ENCODE measurements at places on chromosomes 3 and 15.
A peak's percentile ranks its signal among the peaks of the same experiment; 100 is the strongest.

DNA sequence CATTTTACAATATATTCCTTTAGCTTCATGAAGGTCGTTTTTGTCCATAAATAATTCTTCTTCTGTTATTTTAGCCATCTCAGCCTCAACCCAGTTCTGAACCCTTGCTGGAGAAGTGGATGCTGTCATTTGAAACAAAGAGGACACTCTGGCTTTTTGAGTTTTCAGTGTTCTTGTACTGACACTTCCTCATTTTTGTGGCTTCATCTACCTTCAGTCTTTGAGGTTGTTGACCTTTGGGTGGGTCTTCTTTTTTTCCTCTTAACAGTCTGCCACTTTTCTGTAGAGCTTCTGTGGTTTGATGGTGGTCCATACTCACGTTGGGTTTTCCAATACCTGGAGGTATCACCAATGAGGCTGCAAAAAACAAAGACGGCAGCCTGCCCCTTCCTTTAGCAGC lies 650.9 kb downstream of the PDCD6IP start:
- no peak for DNase-seq

DNA sequence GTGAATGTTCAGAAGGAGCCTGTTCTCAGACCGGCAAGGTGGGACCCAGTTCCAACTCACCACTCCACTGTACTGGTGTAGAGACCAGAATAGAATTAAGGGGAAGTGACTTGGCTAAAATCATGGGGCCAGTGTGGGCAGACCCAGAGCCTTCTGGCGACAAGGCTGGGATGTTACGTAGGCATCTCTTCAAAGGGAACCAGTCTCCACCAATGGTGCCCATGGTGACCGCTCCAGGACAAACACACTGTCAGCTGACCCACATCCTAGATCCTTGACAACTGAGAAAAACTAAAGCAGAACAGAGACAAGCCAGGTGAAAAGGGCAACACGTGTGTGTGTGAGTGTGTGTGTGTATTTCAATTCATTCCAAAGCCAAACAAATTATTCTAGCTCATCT lies 321.7 kb upstream of the FRG2C start:
- DNase-seq = peak; percentile 22

DNA sequence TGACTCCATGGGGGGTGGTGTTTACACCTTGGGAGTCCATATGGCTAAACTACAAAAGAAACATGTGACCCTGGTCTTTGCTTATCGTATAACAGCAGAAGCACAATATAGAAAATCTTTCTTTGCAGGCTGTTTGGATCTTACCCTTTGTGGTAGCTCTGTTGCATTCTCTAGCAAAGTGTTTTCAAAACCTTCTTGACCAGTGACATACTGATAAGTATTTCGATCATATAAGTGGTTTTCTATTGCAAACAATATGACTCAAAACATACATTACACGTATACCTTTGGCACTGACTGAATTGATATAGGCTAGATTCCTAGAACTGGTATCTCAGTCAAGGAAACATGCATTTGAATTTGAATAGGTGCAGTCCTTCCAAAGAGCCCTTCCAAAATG lies 24.7 kb upstream of the ATP10A start:
- no peak for DNase-seq

- no peak for DNase-seq
Observed at GRCh38 chr15:67462875-67463274, 58.1 kb upstream of the C15orf61 start.

DNA sequence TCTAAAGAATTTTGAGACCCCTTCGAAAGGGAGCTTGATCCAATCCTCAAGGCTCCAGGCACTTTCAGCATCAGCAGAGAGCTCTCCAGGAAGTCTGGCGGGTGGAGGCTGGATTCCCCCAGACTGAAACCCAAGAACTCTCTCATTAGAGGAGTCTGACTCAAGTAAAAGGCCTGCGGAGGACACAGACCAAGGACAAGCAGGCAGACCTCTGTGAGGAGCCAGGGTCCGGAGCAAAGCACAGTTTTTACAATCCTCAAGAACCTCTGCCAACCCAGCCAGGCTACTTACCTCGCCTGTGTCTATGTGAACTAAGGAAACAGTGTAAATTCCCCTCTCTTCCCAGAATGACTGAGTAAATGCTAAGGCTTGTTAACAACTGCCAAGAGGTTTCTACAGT lies 86.2 kb downstream of the FBN1 start:
- no peak for DNase-seq

- DNase-seq = no peak
Observed at GRCh38 chr3:69535613-69536012, 149.7 kb upstream of the FRMD4B start.

DNA sequence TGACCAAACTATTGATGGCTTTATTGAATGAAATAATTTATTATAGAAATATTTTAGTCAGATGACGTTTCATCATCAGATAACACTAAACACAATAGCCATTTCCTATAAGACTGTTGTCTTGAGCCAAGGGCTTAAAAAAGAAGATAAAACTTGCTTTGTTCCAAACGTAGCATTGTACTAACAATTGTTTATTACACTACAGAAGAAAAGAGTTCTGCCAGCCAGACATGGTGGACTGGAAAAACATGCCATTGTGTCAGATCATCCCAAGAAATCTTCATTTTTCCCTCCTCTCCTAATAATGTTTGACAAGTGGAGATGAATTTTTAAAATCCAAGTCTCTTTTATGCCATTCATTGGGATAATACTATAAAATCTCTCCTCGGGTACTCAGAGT lies 203.3 kb downstream of the CDIN1 start:
- no peak for DNase-seq

- no peak for DNase-seq
Observed at GRCh38 chr3:187744169-187745151, 808 bp downstream of the BCL6 start.

- DNase-seq = no peak
Observed at GRCh38 chr15:43194795-43195194, 9.6 kb downstream of the CCNDBP1 start.

GRCh38 chr15:71111950-71112349 lies 3.3 kb upstream of the THSD4 start:
- DNase-seq = no peak

DNA sequence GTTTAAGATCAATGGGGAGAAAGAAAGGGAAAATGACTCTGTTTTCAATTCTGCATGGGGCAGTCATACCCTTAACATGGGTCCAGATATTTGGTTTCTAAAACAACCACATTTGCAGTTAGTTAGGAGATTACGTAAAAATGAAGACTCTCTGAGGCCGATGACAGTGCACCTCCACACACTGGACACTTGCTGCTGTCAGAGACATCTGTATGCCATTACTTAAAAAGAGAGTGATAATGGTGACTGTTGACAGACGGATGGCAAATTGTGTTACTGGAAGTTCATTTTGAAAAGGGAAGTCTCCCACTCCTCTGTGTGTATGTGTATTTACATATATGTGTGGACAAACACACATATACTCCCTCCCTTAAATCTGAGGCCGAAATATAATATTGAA lies 304.5 kb upstream of the SEMA6D start:
- peak; percentile 31 for DNase-seq

DNA sequence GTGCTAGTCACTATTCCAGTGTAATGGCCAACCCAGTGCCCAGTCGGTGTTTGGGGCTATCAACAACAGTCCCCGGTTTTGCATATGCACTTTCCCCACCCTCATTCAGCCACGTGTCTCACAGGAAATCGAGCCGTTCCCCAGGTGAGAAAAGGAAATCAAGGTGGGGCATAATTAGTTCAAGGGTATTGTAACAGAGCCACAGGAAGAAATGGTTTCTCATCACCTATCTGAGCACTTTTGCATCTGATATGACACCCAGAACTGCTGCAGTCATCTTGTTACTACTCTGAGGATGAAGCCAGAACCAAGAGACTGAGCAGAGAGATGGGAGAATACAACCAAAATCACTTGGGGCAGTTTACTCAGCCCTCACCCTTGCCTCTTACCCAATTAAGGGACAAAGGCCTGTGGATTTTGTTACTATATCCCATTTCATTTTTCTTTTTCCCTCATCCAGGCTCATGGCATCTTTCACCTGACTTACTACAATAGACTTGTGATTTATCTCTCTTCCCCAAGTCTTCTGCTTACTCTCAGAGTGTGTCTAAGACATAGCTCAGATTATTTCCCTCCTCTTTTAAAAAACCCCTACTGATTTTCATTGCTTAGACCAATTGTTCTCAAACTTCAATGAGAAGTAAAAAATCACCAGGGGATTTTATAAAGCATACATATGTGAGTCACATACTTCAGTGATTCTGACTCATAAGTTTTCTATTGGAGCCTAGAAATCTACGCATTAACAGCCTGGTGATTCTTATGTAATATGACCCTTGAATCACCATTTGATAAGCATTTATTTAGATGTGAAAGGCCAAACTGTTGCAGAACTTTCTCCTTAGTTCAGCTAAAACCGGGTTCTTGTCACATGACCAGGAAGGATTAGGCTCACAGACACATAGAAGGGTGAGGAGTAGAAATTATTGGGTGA lies 40.5 kb downstream of the TRAT1 start:
- no peak for DNase-seq

GRCh38 chr15:25182736-25183445 lies 228.1 kb downstream of the SNRPN start:
- DNase-seq = no peak

- peak; percentile 51 for DNase-seq
Observed at GRCh38 chr3:25663347-25663868, 1.3 kb downstream of the TOP2B start.

DNA sequence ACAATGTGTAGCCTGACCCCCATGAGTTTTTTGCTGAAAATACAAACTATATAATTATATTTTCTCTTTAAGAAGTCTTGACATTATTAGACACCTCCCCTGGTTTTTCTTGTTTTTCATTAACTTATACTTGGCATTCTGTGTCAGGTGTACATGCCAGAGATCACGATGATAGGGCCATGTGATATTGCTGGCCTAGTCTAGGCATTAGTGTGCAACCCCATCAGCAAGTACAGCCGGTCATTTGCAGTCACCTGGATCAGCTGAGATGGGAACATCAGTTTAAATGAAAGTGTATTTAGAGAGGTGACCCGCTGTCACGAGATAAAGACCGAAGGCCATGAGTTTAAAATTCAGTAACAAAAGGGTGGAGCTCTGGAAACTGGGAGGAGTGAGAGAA lies 12.6 kb upstream of the SPPL2A start:
- no peak for DNase-seq

DNA sequence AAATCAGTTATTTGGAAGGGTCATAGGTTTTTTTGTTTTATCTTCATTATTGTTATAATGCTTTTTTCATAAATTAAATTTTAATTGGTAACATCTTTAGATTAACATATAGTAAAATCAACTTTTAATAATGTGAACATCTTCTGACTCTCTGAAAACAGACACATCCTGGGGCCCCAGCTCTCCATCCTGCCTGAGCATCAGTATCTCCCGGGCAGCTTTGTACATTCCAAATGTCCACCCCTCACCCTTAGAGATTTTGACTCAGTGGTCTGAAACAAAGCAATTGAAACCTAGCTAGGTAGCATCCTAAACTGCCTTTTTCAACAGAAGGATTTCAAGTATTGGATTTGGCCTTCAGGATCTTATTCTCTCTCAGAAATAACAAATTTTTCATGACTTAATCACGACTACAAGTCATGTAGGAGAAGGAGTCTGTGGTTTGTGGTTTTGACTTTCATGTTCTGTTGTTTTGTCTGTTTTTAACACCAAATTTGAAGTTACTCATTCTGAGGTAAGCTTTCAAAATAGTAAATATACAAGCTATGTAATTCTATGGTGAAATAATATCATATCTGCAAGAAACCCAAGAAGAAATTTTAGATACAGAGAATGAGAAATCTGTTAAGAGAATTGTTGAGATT lies 147.3 kb upstream of the UBE2E2 start:
- peak; percentile 14 for DNase-seq

- DNase-seq = no peak
Observed at GRCh38 chr3:143172062-143172794, 52.7 kb downstream of the CHST2 start.

DNA sequence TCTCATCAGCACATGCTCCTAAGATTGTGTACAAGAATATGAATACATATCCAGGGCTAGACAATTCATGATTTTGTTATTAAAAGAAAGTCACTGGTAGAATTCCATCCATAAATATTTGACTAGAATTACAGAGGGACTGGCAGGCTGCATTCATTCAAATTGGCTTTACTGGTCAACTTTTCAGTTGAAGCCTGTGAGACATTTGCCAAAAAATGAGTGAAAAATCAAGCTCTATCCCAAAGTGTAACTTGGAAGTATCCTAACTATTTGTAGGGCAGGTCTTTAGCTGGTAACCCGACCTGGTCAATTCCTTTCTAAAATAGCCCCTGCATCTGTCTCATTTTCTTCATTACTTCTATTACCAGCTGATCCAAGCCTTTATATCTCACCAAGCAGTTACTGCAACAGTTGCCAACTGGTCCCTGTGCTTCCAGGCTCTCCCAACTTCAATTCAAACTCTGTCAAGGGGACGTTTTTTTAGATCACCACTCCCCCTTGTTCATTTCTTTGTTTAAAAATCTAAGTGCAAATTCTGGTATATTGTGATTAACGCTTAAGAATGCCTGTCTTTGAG lies 173.1 kb upstream of the TBL1XR1 start:
- DNase-seq = no peak

GRCh38 chr3:195266428-195266827 lies 4.5 kb downstream of the XXYLT1 start:
- no peak for DNase-seq

DNA sequence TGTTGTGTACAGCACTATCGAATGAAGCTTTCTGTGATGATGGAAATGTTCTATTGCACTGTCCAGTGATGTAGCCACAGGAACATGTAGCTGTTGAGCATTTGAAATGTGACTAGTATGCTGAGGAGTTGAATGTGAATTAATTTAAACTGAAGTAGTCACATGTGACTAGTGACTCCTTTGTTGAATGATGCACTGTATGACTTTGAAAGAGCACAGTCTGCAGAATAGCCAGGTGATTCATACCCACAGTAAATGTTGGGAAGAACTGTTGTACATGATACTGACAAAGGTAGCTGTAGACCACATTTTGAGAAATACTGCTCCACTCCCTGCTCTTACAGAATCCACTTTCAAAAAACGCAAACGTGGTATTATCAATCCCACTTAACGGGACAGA lies 34.0 kb upstream of the ACTL6A start:
- no peak for DNase-seq

DNA sequence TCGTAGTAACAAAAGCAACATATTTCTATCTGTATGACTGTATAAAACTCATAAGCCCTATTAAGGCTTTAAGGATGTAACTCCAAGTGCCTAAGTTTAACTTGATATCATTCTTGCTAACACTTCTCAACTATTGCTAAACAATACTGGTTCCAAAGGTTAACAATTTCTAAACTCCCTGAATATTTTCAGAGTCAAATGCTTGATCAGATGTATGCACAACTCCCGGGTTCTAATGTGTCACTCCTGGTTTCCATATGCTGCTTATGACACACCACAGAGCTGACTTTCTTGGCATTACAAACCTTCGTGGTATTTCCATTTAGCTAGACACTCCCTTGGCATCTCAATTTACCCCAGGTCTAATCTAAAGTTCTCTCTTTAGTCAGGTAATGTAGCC lies 26.3 kb downstream of the DZIP1L start:
- DNase-seq = no peak

- no peak for DNase-seq
Observed at GRCh38 chr3:65181391-65181871, 493.6 kb upstream of the ADAMTS9 start.

Measured in MV-4-11 (cell line).